ENCODE measurements at places on chromosomes 11 and 22.

- no peak for DNase-seq
Measured at GRCh38 chr22:27749597-27750225, 51.8 kb downstream of the MN1 start.

GRCh38 chr11:72225411-72225951, 914 bp downstream of the INPPL1 start:
- no peak for DNase-seq

DNA sequence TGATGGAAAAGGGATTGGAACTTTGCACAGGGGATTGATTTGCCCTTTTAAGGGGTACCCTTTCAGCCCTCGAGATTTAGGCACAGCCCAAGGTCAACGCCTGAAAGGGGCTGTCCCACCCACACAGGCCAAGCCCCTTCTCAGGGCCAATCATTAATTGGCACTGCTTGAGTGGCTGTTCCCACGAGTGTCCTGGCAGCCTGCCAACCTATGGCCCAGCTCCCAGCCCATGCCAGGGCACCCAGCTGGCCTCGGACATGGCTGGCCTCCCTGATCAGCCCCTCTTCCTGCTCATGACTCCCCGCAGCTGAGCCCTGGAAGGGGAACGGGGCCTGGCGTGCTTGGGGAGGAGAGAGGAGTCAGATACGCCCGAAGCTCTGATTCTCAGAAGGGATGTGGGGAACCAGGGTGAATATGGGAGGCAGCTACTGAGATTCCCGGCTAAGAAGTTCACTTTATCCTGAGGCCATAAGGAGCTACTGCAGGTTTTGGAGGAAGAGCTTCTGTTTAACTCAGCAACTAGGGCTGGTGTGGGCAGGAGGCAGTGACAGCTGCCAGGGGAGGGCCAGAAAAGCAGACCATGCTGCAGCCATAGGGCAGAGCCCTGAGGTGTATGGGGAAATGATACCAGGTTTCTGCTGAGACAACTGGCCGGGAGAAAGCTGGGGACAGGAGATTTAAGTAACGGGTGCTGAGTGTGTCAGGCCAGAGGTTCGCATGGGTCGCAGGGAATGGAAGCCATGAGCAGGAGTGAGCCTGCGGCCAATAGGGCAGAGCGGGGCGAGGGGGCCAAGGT, 30.0 kb downstream of the WNT7B start:
- no peak for DNase-seq

- DNase-seq, result no peak
Measured at GRCh38 chr11:84165139-84165538, 879.0 kb upstream of the CCDC90B start.

DNA sequence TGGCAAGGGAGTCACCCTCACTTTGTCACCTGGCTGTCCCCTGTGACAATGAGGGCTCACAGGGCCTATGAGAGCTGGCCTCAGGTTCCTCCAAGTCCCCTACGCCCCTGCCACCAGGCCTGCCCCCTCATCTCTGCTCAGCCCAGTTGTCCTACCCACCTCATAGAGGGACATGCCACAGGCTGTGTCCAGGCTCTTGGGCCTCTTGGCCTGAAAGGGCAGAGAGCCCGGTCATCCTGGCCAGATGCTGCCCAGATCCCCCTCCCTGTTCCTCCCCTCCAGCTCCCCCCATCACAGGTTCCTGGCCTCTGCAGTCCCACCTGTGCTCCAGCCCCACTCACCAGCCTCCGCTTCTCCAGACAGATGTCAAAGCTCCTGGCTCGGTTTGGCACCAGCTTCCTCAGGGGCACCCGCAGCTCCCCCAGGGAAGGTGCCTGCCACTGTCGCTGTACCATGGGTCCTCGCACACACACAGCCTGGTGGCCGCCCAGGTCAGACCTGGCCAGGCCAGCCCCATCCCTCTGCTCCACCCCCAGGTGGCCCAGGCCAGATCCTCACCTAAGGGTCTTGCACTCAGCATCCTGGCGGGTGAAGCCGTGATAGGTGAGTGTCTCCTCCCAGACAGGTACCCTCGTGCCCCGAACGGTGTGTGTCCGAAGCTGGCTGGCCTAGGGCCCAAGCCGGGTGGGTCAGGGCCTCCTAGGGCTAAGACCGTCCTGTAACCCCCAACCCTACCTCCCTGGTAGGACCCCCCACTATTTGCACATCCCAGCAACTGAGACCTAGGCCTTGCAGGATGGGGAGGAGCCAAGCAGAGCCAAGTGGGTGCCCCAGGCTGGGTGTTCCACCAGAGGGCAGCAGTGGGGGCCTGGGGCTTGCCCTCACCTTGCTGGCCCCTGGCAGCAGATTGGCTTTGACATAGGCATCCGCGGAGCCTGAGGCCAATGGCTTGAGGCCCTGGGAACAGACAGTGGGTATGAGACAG, 8.3 kb downstream of the NDUFV1 start:
- peak; percentile 46 for DNase-seq

GRCh38 chr11:35771722-35772121, 109.1 kb downstream of the TRIM44 start:
- DNase-seq, result no peak

GRCh38 chr11:70788248-70789022, 390.1 kb downstream of the CTTN start:
- no peak for DNase-seq

Data from hematopoietic multipotent progenitor cell (in vitro differentiated cells).